ENCODE measurements at places on chromosomes 16 and 17.
A peak's percentile ranks its signal among the peaks of the same experiment; 100 is the strongest.

DNA sequence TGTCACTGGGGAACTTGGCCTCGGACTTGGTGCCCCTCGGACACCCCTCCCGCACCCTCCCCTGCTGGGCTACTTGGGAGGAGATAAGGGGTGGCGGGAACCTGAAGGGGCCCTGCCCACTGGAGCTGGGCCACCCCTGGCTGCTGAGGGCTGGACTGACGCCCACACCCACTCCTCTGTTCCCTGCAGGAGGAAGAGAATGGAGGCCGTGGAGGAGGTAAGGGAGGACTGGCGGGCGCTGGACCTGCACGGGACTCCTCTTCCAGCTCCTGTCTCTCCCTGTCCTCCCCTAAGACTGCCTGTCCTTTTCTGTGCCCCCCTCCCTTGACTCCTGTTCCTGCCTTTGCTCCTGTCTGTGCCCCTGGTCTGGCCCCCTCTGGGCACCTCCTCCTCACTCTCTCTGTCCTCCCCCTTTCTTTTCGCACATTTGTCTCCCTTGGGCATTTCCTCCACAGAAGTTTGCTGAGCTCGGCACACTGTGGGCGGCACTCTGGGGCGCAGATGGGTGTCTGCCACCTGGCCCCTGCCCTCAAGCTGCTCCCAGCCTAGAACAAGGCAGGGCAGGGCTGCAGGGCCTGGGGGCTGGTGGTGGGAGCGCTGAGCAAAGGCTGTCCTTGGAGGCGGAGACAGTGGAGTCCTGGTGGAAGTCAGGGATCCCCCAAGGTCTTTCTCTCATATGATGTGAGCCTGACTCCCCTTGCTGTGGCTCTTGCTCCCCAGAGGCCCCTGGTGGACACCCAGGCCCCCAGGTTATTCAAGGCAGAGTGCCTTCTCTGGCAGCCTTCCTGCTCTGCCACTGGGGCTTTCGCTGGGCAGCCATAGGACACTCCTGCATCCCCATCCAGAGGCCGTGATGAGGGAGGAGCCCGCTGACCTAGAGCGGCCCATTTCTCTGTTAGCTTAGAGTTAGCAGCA is 32.7 kb downstream of the ARHGAP23 start:
- DNase-seq = no peak

DNA sequence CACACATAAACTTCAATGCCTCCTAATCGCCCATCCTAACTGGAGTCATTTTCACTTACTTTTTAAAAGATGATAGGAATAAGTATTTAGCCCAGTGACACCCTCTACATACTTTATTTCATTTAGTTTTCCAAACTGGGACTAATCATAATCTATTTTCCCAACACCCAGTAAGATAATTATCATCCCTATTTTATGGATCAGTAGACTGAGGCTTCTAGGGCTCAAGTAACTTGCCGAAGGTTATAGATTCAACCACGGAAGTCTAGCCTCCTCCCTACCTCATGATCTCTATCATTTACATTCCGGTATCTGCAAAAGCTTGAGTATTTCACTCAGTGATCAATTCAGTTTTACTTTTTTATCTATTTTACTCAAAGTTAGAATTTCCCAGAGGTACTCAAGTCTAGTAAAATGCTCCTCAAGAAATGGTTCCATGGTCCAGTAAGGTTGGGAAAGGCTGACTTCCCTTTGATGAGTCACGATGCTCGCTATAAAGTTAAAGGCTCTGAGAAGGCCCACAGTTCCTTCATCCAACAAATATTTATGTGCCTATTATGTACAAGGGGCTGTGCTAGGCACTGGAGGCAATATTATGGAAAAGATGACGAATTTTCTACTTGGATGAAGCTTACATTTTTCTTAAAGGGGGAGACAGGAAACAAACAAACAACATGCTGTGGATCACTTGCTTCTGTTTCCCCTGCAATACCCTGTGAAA is 75.1 kb downstream of the TOX3 start:
- DNase-seq = no peak

DNA sequence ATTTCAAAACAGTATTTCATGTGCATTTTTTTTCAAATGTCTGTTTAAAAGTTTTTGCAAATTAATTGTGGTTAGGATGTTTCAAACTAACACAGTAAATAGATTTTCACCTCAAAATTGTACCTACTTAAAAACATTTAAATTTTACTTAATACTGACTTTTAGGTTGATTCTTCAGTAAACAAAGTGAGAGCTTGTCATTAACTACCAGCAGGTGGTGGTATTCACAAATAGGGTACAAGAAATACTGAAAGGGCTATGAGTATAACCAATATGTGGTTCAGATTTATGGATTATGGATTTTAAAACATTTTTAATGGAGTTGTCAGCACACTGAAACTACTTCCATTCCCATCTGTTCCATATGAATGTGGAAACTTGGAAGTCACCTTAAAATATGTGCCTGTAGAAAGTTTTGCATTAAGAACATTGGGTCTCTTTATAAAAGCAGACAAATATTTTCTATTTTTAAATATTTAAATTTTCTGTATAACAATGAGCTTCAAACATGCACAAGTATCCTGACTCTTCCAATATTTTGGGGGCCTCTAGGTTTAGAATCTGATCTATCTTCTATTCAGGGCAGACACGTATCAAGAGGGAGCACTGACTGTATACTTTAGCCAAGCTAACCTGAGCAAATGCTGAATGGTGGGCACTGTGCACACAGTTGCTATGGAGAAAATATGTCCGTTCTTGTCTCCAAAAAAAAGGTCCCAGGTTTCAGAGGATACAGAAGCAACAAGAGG is 155.6 kb downstream of the SNX11 start:
- no peak for DNase-seq

DNA sequence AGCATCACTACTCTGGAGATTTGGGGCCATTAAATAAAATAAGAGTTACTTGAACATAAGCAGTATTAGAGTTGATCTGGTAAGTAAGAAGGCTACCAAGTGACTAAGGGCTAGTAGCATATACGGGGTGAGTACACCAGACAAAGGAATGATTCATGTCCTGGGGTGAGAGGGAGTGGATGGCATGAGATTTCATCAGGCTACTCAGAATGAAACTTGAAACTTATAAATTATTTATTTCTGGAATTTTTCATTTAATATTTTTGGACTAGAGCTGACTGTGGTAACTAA is 2.3 kb downstream of the SLFN5 start:
- DNase-seq = peak; percentile 81

GRCh38 chr17:28216528-28216927 is 102.5 kb upstream of the TMEM97 start:
- no peak for DNase-seq

DNA sequence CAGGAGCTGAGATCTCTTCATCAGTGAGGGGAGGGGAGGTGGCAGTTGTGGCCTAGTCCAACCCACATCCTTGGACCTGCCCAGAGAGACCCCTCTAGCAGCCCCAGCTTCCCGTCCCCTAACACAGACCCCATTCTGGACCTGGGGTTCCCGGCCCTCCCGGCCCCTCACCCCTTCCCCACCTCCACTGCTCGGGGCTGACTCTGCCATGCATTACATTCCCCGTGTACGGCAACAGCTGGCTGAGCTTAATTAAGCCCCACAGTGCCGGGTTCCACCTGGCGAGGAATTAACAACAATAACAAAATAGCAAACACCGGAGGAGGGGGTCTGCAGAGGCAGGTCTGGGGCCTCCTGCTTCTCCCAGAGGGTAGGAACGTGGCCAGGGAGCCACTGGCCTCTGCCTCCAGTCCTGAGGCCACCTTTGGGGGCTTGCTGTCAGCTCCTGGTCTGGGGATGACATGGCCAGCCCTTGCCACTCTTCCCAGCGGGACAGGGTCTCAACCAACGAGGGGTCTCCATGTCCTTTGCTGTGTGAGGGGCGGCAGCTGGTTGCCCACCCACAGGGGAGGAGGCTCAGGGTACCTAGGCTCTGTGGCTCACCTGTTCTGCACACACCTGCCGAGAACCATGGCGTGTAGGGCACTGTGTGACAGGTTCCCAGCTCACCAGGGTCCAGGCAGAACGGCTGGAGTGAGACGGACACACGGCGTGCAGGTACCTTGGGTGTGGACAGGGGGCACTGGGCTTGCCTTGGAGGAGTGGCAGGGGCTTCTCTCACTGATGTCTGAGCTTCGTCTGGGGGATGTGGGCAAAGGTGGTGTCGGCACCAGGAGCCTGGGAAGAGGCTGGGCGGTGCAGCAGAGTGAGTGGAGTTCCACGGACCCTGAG is 46.9 kb upstream of the CBFA2T3 start:
- no peak for DNase-seq

- no peak for DNase-seq
These were observed 32.6 kb upstream of the ZFP90 start for GRCh38 chr16:68506331-68507053.

GRCh38 chr16:72985148-72985941 is 62.6 kb downstream of the ZFHX3 start:
- no peak for DNase-seq

- peak; percentile 5 for DNase-seq
These were observed 1.5 kb upstream of the GFAP start for GRCh38 chr17:44916781-44917241.

DNA sequence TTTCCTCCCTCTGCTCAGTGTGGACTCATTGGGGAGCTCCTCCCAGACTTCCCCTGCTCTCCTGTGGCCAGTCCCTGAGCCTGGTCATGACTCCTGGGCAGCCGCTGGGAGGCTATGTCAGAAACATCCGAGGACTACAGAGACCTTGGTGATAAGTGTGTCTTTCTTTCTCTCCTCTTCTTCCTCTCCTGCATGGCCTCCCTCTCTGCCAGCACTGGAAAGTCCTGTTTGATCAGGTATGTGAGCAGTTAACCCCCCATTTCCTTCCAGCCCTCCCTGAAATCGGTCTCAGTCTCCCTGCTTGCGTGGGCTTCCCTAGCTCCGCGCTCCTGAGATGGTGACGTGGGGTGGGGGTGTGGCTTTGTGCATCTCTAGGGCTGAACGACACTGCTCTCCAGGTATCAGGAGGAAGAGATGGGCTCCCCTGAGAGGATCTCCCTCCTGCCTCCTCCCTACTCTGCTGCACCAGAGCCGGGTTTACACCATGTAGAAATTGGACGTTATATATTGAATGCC is 2.1 kb downstream of the RHBDL3 start:
- DNase-seq = no peak
